ENCODE measurements at places on chromosomes 3 and 15.

DNA sequence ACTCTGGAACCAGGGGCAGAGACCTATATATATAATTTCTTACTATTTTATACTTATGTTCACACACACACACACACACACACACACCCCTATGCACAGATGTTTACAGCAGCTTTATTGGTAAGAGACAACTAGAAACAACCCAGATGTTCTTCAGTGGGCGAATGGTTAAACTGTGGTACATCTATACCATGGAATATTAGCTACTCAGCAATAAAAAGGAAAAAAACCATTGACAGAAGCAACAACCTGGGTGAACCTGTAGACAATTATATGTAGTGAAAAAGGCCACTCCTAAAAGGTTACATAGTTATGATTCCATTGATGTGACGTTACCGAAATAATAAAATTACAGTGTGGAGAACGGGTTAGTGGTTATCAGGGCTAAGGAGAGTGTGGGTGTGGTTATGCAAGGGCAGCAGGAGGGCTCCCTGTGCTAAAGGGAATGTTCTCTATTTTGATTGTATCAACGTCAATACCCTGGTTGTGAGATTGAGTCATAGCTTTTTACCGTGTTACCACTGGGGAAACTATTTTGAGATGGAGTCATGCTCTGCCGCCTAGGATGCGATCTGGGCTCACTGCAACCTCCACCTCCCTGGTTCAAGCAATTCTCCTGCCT, 85.5 kb downstream of the FLNB start:
- no peak for DNase-seq

DNA sequence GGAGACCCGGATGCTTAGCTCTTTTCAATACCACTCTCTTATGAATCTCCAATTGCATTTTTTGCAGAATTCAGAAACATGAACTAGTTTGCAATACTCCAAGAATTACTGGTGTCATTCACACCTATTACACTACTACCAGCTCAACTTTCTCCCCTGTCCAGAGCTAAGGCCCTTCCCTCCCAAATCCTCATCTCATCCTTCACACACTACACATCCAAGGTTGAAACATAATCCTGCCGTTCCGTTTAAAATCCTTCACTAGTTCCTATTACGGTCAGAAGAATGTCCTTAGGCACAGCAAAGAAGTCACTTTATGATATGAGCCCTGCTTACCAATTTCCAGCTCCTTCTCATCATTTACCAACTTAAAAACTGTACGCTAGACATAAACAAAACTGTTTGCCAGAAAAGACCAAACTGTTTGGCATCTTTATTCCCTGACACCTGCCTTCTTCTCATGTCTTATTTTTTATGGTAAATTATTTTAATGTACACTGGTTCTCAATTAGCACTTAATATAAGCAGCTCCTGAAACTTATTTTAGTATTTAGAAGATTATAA, 22.6 kb downstream of the TBL1XR1 start:
- no peak for DNase-seq

DNA sequence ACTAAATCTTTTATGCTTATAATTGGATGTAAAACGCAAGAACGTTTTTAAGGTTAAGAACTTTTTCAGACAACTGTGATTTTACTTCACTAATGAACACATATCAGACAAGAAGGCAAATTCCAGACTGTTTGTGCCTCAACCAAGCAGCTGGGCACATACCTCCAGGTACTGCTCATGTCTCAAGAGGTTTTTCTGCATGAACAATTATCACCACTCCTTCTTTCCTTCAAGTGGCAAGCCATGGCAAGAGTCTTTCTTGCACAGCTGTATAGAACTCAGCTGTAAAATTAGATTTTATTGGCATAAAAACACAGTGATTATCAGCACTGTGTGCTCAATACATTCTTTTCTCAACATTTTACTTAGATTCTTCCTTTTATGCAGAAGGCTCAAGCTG, 64.3 kb downstream of the FNDC3B start:
- DNase-seq = no peak

GRCh38 chr3:54897028-54897711, 30.7 kb downstream of the LRTM1 start:
- DNase-seq = no peak
